ENCODE measurements at places on chromosomes 6 and 20.

- no peak for DNase-seq
These were observed 22.7 kb downstream of the BAK1 start for GRCh38 chr6:33557376-33557775.

DNA sequence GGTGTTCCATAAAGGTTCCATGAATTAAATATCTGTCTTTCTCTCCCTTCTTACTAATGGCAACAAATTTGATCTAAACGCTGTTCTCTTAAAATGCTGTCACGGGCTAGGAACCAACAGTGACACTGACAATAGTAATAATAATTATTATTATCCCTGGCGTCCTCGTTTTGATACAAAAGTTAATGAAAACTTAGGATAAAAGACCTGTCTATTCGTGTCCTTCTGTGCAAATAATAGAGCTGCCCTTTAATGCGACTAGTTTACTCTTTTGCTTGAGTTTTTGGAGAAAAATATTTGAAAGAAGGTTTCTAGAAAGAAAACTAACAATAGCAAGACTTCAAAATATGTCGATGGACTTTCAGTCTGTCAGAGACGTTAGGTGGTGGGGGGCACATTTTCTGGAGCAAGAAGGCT is 4.3 kb downstream of the VGLL2 start:
- DNase-seq: no peak

DNA sequence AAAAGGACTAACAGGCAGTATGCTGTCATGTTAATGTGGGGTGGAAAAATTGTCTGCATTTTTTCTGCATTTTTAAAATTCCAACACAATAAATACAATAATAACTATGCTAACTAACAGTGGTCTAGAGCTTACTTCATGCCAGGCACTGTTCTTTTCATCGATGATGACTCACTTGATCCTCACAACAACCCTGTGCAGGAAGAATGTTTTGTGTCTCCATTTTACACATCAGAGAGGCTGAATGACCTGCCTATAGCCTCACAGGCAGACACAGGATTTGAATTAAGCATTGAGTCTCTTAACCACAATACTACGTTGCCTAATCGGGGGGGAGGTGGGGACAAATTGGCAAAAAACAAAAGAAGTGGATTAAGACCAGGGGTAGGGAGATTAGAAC is 26.9 kb upstream of the FANCE start:
- DNase-seq: no peak

DNA sequence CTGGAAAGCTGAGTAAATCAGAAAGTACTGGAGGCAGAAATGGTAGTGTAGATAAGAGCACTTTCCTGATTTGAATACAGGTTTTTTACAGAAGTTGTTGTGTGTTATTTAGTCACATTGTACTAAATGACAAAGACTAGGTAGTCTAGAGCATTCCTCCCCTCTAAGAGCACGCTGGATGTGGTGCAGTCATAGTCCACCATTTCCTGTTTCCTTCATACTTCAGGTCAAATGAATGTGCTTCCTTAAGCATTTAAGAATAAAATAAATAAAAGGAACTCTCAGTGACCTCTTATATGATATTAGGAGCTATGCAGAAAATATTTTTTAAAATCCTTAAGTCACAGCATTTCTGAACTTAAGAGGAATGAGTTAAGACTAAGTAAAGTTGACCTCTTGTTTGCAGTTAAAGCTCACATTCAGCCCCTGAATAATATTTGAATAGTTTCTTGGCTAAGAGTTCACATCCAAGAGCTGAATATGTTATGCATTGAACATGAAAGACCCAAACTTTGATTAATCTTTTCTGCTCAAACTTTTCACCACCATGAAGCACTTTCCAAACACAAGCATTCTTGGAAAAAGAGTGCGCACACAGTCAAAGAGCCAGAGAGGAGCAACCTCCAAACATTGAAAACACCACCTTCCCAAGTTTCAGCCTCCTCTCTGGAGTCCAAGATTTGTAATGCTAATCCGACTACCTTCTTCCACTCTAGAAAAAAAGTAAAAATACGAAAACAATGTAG is 53.4 kb upstream of the TMEM30A start:
- no peak for DNase-seq

DNA sequence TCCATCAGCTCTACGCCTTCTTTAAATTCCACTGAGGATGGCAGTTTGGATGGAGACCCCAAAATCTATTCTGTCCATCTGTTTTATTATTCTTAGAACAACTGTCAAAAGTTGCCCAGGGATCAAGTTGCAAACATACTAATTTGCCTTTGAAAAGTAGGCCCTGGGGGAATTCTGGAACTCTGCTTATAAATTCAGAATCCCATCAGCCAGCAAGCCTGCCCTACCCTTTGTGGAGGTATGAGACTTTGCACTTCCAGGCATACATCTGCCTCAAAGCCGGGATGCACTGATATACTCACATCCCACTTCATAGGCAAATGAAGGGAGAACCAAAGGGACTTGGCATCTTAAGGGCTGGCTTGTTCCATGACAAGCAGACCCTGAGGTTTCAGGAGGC is 93.6 kb downstream of the INSM1 start:
- DNase-seq: no peak

DNA sequence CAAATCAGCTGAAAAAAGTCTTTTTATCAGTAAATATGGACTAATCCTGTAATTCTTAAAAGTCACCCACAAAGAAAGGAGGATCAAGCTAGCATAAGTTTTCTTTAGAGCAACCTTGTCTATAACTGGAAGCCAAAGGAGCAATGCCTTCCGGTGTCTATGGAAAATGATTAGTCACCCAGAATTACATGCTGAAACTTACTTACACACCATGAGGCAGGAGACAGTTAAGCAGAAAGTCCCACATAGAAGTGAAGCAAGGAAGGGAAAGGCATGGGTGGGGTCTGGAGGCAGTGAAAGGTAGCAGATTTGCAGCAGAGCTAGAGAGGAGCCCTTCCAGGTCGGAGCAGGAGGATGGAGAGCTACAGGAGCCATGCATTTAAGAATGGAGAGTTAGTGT is 153.7 kb upstream of the RIPOR2 start:
- DNase-seq: no peak
